Midbrain (tissue), 1 donor: ENCODE measurements at places on chromosomes 5 and 9.

GRCh38 chr9:123361086-123361730 is 5.2 kb downstream of the CRB2 start:
- DNase-seq, result no peak

GRCh38 chr5:104739905-104740304 is 1177.3 kb upstream of the NUDT12 start:
- no peak for DNase-seq

- DNase-seq, result no peak
Observed at GRCh38 chr9:112815868-112816267, 65.3 kb downstream of the SNX30 start.

GRCh38 chr5:132812781-132813598 is at the start of gene SOWAHA:
Gene SOWAHA, plus strand, starts transcription at chr5:132813302. Its CDS starts 320 bp downstream, at chr5:132813622.
- DNase-seq, result no peak

- DNase-seq, result peak; percentile 90
Observed at GRCh38 chr5:179060116-179061008, at the start of gene ZNF354C. Gene ZNF354C, plus strand, starts transcription at chr5:179060373. Its CDS starts 1,696 bp downstream, at chr5:179062069.

DNA sequence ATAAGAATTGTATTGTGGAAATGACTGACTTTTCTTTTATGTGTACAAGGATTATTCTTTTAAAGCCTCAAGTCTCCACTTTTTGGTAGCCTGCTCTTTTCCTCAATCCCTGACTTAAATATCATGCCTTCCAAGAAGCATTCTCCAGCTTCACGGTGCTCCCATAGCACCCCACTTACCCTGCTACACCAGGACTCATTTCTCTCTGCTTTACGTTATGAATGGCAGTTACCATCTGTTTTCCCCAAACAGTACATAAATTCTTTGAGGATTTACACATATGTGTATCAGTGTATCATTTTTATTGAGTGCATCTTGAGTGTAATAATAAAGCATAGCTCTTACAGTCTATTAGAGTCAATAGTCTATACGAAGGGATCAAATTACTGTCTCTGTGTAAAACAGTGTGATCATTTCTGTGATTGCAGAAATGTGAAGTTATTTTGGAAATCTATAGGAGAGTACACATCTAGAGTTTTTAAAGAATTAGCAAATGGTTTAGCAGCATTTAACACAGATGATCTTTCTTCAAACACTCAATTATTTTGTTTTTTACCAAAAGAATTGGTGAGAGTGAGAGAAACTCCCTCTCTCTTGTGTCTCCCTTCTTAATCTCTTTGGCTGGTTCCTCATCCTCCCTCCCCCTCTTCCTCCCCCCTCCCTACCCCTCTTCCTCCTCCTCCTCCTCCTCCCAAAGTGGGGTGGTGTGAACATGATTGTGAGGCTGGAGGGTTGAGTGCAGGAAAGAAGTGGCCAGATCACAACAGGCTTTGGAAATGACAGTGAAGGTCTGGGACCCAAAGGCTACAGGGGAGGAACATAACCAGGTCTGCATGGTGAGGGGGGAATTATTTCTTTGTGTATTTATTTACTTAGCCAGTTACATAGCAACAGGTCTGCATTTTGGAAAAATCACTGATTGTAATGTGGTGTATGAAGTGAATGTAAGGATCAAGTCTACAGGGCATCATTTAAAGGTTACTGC is 27.6 kb upstream of the ECM2 start:
- no peak for DNase-seq

- DNase-seq, result no peak
Observed at GRCh38 chr9:88950341-88951154, 40.7 kb upstream of the S1PR3 start.

DNA sequence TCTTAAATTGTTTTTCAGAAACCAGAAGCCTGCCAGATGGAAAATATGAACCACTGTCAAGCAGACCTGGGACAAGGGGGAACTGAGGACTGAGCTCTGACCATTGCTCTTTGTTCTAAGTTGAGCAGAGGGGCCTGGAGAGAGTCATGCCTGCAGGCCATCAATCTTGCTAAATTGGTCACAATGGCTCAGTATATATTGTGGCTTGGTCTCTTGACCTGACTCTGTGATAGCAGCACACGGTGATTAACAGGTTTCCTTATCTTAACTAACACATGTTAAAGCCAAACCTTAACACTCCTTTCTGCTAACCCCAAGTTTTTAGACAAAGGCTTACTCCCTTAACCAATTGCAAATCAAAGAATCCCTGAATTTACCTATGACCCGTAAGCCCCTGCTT is 1281.2 kb upstream of the NUDT12 start:
- DNase-seq, result no peak

GRCh38 chr5:75414241-75414640 is 77.2 kb downstream of the HMGCR start:
- no peak for DNase-seq

DNA sequence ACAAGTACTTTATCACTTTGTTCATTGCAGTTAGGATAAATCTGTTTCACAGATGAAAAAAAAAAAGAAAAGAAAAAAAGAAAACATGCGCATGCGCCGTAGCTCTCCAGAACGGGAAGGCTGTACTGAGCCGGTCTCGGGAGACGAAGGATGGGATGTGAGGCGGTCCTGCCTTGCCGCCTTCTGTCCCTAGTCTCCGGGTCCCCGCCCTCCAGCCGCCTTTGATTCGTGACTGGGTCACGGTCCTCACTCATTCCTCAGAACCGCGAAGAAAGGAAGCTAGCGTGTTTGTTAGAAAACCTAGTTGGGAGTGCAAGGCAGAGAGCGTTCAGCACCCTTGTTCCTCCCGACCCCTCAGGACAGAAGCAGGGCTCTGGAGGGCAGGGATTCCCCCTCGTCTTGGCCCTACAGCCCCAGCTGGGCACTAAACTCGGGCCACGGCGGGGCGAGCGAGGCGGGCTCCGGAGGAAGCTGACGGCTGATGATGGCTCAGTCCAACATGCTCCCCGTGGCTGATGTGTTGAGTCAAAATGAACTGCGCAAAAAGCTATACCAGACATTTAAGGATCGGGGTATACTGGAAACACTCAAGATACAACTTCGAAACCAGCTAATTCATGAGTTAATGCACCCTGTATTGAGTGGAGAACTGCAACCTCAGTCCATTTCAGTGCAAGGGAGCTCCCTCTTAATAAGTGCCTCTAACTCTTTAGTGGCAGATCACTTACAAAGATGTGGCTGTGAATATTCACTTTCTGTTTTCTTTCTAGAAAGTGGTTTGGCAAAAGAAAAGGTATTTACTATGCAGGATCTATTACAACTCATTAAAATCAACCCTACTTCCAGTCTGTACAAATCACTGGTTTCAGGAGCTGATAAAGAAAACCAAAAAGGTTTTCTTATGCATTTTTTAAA is 40.0 kb downstream of the CPLANE1 start:
- DNase-seq, result no peak

DNA sequence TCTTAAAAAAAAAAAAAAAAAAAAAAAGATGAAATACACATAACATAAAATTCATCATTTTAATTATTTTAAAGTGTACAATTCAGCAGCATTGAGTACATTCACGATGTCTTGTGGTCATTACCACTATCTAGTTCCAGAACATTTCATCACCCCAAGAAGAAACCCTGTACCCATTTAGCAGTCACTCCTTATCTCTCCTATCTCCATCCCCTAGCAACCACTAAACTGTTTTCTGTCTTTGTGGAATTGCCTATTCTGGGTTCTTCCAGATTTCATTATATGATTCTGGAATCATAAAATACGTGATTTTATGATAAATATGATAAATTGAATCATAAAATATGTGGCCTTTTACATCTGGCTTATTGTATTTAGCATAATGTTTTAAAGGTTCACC is 8.9 kb upstream of the HMCN2 start:
- no peak for DNase-seq

DNA sequence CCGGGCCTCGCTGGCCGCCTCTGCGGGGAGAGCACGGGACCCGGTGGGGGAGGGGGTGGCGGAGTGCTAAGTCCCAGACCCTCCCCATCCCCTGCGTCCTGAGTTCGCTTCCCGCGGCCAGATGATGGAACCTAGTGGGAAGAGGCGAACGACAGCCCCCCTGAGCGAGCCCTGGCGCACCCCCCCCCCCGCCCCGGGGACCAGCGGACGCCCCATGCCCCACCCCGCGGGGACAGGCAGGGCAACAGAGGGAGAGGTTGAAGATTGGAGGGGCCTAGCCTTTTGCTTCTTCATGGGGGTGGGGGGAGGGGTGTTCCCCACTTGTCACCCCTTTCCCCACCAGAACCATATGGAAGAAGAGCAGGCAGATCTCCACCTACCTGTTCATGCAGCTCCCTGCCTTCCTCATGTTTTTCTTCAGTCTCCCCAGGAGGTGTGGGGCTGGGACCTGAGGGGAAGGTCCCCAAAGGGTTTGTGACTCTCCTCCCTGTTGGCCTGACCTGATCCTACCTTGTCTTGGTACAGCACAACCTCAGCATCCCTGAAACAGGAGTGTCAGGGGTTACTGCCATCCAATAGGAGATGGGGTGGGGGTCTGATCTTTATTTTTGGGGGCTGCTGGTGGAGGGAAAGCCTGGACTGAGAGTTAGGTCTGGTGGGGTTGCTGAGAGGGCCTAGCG is 485 bp downstream of the FAM53C start:
- DNase-seq, result no peak

- no peak for DNase-seq
Observed at GRCh38 chr5:148659641-148660345, 5.5 kb upstream of the HTR4 start.

DNA sequence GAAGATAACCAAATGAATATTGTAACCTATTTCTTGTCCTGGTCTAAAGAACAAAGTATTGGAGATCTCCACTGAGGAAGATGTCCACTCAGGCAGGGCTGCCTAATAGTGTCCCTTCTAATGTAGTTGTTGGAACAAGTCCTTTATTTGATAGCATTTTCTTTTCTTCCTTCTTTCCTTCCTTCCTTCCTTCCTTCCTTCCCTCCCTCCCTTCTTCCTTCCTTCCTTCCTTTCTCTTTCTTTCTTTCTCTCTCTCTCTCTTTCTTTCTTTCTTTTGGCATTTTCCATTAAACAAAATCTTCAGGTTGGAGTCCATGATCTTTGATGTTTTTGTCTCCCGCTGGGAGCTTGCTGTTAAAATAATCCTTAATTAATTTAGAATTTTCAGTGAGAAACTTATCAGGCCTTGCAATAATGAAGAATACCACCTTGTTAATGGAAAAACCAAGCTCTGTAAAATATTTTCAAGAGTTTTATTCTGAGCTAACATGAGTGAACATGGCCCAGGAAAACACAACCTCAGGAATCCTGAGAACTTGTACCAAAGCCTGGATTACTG is 43.5 kb upstream of the TENT2 start:
- no peak for DNase-seq

DNA sequence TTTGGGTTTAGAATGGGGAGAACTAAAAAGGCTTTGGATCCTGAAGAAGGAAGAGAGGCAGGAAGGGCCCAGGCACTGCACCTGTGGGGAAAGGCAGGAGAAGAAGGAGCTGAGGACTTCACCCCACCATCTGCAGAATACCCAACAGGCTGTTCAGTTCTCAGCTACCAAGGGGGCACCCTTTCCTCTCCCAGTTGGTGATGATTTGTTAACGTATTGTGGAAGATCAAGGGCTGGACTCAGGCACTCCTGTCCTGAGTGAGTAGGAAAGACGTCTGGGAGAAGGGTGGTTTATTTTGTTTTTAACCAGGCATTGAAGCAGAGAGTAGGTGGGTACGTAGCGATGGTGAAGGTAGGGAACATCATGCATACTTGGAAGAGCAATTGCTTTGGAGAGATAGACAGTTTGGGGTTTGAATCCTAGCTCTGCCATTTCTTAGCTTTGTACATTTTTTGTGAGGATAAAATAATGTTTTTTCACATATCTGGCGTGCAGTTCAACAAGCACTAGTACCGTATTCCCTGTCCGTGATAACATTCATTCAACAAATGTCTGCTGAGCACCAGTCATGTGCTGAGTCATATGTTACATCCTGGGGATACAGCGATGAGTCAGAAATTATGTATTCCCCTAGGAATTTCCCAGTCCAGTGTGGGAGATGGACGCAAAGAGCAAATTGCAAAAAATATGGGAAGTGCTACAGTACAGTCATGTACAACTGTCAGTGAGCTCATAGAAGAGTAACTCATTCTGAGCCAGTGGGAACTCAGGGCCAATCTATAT is 2.1 kb downstream of the MSANTD3 start:
- no peak for DNase-seq

DNA sequence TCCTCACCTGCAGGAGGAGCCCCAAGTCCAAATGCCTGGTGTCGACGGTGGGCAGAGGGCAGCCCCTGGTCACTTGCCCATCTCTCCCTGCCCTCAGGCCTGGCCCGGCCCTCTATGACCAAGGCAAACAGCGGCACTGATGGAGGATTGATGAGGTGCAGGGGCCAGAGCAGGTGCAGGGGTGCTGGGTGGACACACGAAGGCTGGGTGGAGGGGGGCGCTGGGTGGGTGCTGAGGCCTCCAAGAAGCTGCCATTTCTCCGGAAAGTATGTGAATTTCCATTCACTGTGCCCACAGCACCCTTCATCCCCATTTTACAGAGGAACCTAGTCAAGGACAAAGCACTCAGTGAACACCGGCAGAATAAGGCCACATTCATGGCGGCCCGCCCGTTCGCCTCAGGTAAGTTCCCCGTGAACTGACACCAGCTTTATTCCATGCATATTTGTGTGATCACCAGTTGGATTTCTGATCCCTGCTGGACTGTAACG is 143.8 kb upstream of the PPP1R26 start:
- no peak for DNase-seq

DNA sequence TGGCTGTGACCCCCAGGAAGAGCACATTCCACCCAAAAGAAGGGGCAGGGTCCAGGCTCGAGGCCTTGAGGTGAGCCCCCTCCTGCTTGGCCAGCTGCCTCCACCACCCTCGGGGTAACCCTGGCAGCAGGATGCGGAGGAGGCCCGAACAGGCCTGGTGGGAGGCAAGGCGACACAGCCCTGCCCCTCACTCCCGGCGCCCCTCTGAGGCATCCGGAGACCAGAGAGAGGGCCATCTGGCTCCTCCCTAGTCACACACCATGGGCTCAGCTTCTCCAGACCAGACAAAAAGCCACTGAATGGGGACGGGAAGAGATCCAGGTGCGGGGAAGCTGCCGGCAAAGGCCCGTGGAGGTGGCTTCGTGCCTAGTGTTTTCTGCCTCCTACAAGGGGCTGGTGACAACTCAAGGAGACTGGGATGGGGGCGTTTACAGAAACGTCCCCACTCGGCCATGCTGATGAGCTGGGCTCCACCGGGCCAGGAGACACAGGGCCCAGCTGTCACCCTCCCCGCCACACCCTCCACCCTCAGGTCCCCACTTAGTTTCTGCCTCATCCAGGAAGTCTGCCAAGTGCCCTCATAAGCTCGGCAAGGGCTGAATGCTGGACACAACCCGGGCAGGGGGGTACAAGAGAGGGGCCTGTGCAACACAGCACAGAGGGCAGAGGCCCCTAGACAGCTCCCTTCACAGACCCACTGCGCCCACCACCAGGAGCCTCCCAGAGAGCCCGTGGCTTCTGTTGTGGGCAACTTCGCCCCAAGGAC is 41.9 kb downstream of the NACC2 start:
- DNase-seq, result peak; percentile 43
